ENCODE measurements at places on chromosomes 2 and 18. TPM values are rescaled to one million over a fixed set of nuclear protein-coding genes. Genes with fewer than 3 reads are reported as not detected.

- peak; percentile 87 for DNase-seq
Measured at GRCh38 chr2:70086278-70086837, 919 bp upstream of the PCBP1 start.

DNA sequence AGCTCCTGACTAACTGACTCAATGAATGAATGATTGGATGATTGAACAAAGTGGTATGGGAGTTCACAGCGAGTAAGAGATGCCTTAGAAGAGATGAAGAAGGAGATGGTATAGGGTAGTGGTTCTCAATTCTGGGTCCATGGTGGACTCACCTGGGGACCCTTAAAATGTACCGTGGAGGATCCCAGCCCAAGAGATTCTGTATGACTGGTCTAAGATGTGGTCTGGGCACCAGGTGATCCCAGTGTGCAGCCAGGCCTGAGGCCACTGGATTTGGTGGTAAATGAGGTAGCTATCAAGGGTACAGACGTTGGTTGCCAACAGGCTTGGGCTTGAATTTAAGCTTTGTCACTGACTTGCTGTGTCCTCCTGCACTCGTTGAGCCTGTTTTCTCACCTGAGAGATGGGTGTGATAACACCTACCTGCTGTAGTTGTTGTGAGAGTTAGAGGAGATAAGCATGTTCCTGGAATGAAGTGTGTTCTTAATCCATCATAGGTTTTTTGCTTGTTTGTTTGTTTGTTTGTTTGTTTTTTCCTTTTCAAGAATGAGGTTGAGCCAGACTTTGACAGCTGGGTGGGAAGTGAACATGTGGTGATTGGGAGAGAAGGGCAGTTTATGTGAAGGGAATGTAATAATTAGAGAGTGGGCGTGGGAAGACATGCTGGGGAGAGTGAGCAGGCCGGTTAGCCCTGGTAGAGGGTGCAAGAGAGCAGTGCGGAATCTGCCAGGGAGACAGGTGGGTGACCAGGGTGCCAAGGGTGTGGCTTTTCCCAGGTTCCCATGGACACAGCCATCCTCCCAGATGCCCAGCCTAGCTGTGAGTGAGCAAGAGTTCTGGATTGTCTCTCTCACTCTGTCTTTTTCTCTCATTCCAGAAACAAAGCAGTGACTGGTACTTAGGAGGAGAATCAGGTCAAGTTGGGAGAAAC, 31.4 kb upstream of the IL1B start:
- no peak for DNase-seq

DNA sequence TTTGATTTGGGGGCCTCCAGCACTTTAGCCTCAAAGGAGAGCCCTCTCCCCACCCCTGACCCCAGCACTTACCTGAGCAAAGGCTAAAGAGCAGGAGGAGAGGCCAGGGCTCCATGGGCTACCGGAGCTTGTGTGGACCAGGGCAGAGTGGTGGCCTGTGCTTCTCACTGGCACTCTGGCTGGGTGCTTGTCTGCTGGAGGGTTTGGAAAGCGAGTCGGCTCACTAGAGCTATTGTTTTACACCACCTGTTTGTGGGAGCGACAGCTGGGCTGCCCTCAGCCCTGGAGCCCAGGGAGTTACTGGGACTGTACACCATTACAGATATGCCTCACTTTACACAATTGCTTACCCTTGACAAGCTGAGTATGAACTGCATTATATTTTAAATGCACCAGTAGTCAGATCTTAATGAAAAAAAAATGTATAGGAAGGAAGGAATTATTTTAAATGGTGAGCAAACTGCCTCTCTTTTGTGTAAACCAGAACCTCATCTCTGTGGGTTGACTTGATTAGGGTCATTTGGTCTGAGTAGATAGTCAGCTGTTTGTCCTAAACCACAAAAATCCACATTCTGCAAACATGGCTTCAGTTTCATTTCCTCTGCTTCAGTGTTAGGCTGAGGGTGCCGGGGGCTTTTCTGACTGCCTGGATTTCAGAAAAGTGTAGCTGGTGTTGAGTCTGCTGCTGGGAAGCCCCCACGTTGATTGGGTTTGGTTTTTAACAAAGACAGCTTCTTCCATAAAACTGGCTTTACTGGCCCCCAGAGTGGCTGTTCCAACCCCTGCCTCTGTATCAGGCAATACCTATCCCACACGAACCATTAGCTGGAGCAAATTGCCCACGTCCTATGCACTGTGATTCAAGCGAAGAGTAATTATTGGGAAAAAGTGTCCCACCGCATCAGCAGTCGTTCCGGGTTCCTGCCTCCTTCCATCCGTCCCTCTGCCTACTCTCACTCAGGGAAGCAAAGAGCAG, at the start of gene CHRNA1:
CHRNA1 (minus strand) TSS at position 193 of the 976 bp plus-strand sequence; CDS start at position 115, 78 bp downstream.
- DNase-seq, result no peak

GRCh38 chr2:124975648-124976047, 950.6 kb downstream of the CNTNAP5 start:
- no peak for DNase-seq

Gene CD8B
- 0.81 TPM for total RNA-seq

Gene SPATA3
- not detected for total RNA-seq

Gene FBXO36
- 1.4 TPM for total RNA-seq

Gene DUSP2
- total RNA-seq, result 2.4 TPM

Data from left cardiac atrium (tissue), 4 donors.